ENCODE measurements at places on chromosomes 1 and 21. TPM values are rescaled to one million over a fixed set of nuclear protein-coding genes. Genes with fewer than 3 reads are reported as not detected.

- no peaks in the 10 kb centered on the region for H3K4me1 ChIP-seq
- H3K27me3 ChIP-seq: no peaks in the 10 kb centered on the region
- no peak overlapping the region for H3K4me3 ChIP-seq
- no peaks in the 10 kb centered on the region for H3K36me3 ChIP-seq
- no peak for DNase-seq
These were observed 462.5 kb upstream of the DAB1 start for GRCh38 chr1:57886376-57886775.

DNA sequence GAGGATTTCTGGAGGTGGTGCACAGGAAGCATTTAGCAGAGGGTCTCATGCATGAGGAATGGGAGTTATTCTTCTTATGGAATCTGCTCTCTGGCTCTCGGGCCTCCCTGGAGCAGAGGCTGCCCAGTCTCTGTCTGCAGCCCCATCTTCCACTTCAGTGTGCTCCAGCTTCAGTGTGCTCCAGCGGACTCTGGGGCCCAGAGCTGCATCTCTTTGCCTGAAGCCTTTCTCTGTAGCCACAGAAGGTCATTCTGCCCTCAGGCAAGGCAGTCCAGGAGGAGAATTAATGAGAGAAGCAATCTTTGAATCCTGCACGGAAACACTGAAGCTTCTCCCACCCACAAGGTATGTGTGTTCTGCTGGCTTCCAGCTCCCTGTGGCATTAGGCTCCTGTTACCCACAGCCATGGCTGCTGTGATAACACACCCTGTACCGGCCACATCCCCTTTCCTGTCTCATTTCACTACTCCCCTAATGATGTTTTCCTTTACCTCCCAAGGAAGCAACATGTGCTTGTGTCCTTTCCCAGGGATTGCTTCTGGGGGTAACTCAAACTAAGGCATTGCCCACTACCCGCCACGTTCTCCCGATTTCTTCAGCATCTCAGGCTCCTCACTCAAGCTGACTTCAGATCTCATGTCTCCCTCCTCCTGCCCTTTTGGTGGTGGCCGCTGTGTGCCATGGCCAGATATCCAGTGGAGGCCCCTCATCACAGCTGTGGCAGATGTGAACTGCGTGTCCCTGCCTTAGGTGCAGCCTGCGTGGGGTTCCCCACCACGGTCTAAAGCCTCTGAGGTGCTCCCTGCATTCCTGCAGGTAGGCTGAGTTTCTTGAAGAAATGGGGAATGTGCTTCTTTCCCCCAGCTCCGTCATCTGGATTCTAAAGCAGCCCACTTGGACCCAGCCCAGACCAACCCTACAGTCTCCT lies 181.2 kb upstream of the GALNT2 start:
- no peak overlapping the region for H3K4me3 ChIP-seq
- no peak overlapping the region for H3K27ac ChIP-seq
- no peak for DNase-seq
- H3K4me1 ChIP-seq: no peaks in the 10 kb centered on the region
- H3K27me3 ChIP-seq: peaks cover 54% of the 10 kb centered on the region

- H3K27me3 ChIP-seq: no peaks in the 10 kb centered on the region
- DNase-seq: peak; percentile 85
- H3K27ac ChIP-seq: no peak overlapping the region
- no peak overlapping the region for H3K4me3 ChIP-seq
- H3K4me1 ChIP-seq: peaks cover 13% of the 10 kb centered on the region
- H3K36me3 ChIP-seq: peaks cover 75% of the 10 kb centered on the region
These were observed 4.6 kb downstream of the DMAP1 start for GRCh38 chr1:44217809-44218410.

DNA sequence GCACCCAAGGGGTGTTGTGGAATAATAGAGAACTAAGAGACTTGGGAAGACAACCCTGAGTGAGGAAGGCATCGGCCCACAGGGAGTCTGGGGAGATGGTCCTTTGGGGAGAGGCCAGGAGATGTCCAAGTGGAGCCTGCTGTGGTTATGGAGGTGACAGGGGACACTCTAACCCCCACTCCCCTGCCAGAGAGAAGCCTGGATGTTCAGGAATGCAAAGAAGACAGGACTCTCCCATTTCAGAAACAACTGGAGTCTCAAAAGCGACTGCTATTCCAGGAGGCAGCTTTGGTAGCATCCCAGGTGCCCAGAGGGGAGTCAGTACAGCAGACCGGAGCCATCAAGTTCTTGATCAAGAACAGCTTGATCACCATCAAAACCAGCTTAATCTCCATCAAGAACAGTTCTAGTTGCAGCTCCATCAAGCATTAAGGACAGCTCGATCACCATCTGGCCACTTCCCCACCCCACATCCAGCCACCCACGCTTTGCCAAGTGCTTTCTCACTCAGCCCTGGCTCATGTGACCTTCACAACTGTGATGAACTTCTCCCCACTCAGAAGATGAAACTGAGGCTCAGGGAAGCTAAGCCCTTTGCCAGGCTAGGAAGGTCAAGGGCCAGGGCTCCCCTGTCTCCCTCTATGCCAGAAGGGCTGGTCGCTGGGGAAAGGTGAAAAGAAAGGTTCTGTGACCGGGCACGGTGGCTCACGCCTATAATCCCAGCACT lies 743 bp downstream of the CD52 start:
- no peaks in the 10 kb centered on the region for H3K27me3 ChIP-seq
- H3K4me1 ChIP-seq: peaks cover 57% of the 10 kb centered on the region
- DNase-seq: no peak
- H3K36me3 ChIP-seq: peaks cover 10% of the 10 kb centered on the region
- peak overlapping the region; percentile 21 for H3K4me3 ChIP-seq

GRCh38 chr1:226034482-226034881 lies 28.0 kb upstream of the H3-3A start:
- H3K4me1 ChIP-seq: peaks cover 13% of the 10 kb centered on the region
- no peaks in the 10 kb centered on the region for H3K27me3 ChIP-seq
- H3K36me3 ChIP-seq: no peaks in the 10 kb centered on the region
- DNase-seq: peak; percentile 55
- no peak overlapping the region for H3K4me3 ChIP-seq
- H3K27ac ChIP-seq: peak overlapping the region; percentile 55

- H3K4me3 ChIP-seq: no peak overlapping the region
- no peaks in the 10 kb centered on the region for H3K27me3 ChIP-seq
- H3K27ac ChIP-seq: no peak overlapping the region
- no peaks in the 10 kb centered on the region for H3K36me3 ChIP-seq
- H3K4me1 ChIP-seq: peaks cover 2% of the 10 kb centered on the region
These were observed 71.3 kb downstream of the CRB1 start for GRCh38 chr1:197339106-197340060.

DNA sequence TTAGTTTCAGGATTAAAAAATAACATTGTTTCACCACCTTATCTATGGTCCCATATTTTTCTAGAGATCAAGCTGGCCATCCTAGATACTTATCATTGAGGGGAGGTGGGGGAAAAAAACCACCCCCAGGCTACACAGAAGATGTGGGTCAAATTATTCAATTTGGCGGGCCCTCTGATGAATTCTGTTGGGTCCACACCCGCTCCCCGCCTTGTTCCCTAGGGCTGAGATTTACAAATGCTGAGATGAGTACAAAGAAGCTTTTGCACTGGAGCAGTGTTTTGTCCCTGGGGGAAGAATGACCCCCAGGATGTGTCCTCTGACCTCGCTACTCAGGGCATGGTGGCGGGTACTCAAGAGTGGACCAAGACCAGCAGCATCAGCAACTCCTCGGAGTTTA lies 246.9 kb upstream of the TMEM51 start:
- no peak overlapping the region for H3K27ac ChIP-seq
- H3K4me1 ChIP-seq: no peaks in the 10 kb centered on the region
- H3K4me3 ChIP-seq: no peak overlapping the region
- H3K36me3 ChIP-seq: no peaks in the 10 kb centered on the region
- peaks cover 21% of the 10 kb centered on the region for H3K27me3 ChIP-seq

KMO gene
- not detected for total RNA-seq

SV2A gene
- 0.20 TPM for total RNA-seq

LCE3E gene
- total RNA-seq: not detected

IFNLR1 gene
- total RNA-seq: not detected

COG2 gene
- total RNA-seq: 36.2 TPM

CENPF gene
- 98.2 TPM for total RNA-seq

Data from K562 (cell line).